BJ (cell line): ENCODE measurements at places on chromosomes 7 and 10.
A peak's percentile ranks its signal among the peaks of the same experiment; 100 is the strongest.

DNA sequence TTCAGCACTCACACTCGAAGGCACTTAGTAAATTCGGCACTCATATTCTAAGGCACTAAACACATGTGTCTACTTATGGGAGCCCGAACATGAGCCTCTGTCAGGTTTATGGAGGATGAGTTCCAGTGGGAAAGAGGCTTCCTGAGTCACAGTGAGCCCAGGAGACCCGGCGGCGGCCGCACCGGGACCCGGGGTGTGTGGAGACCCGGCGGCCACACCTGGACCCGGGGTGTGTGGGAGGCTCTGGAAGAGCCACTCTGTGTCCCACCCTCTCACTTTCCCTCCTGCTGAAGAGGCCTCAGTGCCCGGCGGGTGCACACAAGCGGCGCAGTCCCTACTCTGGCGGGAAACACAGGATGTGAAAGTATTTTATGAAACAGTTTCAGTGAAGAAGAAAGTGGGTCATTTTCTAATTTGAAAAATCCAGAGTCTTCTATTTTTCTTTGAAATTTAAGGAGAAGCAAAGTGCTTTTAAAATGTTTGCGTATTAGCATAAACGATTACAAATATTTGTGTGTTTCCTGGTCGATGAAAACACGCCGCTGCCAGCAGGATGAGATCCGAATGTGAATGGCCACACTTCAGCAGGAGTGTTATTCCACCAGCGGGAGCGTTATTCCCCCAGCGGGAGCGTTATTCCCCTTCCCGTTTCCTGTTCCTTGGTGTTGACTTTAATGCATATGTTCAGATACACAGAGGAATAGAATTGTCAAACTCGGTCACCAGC is 625.1 kb downstream of the DNAJB6 start:
- no peak for DNase-seq

GRCh38 chr7:91240376-91240941 is 23.8 kb upstream of the FZD1 start:
- no peak for DNase-seq

- peak; percentile 89 for DNase-seq
Observed at GRCh38 chr10:33211106-33211878, 123.2 kb downstream of the NRP1 start.

GRCh38 chr10:111747751-111748150 is 435.8 kb downstream of the GPAM start:
- no peak for DNase-seq

DNA sequence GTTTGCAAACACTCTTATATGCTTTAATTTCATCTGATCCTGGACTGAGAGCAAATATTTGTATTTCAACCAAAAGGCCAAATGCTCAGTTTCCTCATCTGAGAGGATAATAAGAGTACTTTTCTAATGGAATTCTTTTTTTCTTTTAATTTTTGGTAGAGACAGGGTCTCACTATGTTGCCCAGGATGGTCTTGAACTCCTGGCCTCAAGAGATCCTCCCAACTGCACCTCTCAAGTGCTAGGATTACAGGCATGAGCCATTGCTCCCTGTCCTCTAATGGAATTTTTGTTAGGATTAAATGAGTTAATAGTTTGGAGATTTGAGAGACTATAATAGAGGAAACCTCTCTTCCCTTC is 68.4 kb upstream of the KMT2E start:
- no peak for DNase-seq

GRCh38 chr7:142158736-142159496 is 47.4 kb downstream of the MGAM2 start:
- DNase-seq, result no peak

- no peak for DNase-seq
Observed at GRCh38 chr7:34190299-34190698, 285.0 kb downstream of the BMPER start.

- DNase-seq, result no peak
Observed at GRCh38 chr10:26085549-26085948, 131.0 kb upstream of the GAD2 start.
